ENCODE measurements at places on chromosomes 16 and 17.

DNA sequence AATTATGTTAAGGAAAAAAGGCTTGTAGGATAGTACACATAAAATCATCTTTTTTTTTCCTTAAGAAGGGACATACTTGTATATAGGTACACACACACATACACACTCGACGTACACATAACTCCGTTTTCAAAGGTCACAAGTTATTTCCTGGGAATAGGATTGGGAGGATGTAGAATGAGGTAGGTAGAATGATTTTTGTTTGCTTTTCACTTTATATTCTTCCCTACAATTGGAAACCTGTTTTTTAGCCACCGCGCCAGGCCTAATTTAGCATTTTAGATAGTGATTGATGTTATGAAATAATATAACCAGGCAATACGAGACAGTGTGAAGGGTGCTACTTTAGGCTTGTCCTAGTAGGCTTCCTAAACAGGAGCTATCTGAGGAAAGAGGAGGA lies 1.8 kb upstream of the HAPSTR1 start:
- no peak for DNase-seq

DNA sequence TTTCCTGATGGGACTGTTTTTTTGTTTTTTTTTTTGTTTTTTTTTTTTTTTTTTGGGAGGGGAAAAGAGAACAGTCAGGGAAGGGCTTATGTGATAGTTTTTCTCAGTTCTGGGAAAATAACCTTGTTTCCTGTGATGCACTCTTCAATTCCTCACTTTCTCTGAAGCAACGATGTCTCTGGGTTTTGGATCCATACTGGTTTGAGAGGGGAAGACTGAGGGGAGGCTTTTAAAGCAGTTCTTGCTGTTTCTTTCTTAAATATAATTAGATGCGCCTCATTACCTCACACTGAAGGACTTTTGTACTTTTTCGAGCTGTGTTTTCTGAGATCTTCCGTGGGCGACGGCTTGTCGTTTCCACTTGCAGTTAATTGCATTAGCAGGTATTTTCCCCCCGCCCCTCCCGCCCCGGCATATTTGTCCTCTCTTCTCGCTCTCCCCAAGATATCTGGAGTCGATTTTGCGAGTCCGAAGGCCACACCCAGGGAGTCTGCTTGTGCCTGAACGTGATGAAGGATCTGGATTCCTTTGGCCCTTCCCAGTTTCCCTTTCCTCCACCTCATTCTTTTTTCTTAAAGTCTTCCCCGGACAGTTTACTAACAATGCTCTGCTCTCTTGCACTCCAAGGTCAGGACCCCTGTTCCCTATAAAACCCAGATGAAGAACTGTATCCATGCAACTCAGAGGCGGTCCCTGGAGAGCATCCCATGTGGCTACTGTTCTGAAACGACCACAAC lies 125.2 kb upstream of the ZFHX3 start:
- DNase-seq, result no peak

DNA sequence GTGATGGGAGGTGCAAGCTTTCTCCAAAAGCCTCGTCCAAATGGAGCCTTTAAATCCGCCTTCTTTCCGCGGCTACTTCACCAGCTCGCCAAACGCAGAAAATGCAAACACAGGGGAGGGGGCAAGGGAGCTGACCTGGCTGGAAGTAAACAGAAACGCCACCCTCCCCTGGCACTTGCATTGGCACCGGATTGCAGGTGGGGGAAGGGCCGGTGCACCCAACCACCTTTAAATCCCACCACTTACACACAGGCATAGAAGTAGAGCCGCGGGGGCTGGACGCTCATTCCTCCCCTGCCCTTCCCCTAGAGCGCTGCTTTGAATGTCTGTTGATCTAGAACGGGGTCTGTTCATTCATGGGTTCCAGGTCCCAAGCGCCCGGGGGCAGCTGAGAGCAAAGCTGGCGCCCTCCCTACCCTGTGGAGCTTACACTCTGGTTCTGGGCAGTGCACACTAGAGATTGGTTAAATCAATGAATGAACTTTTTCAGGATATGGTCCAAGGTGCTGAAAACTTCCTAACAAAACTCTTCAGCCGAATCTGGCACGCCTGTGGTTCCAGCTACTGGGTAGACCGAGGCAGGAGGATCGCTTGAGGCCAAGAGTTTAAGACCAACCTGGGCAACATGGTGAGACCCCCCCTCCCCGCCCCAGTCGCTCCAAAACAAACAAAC lies 920 bp upstream of the ZCCHC14 start:
- peak; percentile 64 for DNase-seq

- no peak for DNase-seq
Observed at GRCh38 chr16:83906683-83907082, 7.8 kb downstream of the MLYCD start.

- peak; percentile 76 for DNase-seq
Observed at GRCh38 chr16:87608400-87608985, 6.2 kb downstream of the JPH3 start.

DNA sequence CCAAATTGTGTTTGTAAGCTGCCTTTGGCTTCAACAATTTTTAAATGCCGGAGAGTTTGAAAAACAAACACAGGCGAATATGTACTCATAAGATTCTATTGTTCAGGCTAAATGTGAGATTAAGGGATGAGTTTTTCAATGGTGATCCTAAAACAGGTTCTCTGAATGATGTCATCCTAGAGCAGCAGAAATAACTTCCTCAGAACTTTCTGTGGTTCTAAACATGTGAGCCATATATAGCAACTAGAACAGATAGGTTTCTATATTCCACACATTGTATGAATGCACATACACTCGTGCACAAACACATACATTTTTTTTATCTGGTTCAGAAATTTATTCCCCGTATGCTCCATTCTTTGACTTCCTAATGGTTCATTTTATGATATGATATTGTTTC lies 1352.2 kb downstream of the CDH8 start:
- no peak for DNase-seq

GRCh38 chr17:80644536-80644935 lies 99.9 kb downstream of the RPTOR start:
- DNase-seq, result no peak

- no peak for DNase-seq
Observed at GRCh38 chr16:66155933-66156332, 210.6 kb upstream of the CDH5 start.

DNA sequence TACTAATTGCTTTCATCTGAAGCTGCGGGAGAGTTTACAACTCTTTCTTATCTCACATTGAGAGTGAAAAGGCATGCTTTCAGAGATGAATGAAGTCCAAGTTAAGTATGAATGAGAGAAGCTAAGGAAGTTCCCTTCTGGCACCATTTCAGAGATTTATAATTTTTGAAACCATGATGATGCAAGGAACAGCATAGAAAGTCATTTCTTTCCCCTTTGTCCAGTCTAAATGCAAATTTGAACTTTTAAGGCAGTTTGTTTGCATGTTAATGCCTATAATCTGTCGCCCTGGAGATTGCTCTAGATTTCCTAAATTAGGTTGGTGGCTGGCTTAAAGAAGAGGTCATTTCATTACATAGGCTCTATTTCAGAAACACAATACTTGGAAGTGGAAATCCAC lies 594.8 kb upstream of the GOT2 start:
- no peak for DNase-seq

DNA sequence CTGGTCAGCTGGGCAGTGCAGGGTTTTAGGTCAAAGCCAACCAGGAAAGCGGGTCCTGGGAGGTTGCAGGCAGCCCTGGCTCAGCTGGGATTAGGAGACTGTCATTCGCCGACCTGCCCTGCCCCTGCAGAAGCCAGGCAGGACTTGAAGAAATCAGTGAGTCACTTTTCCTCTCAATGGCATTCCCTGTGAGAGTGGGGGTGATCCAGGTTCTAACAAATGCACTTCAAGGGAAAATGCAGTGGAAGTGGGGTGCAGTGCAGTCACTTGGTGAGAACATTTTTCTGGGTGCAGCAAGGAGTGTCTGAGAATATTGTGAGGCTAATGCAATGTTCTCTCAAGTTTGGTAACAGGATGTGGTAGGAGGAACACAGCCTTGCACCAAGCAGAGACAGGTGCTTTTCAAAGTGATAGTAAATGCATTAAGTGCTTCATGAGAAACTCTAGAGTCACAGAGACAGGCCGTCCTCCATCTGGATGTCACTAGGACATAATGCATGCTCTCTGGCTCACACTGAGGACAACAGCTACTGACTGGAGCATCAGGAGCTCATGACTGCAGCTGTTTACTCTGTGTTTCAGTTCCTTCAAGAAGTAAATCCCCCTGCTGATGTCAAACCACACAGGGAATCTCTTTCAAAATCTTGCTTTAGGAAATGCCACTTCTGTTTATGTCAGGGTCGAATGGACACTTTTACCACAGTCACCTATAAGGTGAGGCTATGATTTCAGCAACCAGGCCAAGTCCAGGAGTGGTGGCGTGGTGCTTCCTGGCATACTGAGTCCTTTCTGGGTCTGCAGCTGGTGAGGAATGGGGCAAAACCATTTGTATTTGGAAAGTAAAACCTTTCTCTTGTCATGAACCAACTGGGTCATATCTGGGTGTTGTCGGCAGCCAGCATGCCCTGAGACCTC lies 16.7 kb downstream of the CDK5R1 start:
- no peak for DNase-seq

DNA sequence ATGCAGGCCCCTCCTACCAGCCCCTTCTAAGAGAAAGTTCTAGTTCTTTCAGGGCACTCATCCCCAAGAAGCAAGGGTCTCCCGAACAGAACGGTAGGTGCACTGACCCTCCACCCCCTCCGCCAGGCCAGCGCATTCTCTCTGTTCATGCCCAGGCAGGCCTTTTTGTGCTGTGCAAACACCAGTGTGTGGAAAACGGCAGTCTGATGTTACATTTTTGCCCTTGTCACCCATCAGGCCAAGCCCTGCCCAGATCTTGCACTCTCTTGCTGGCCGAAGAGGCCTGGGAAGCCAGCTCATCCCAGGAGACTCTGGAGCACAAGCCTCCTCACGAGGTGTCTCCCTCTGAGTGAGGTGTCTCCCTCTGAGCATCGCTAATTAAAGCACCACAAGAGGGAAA lies 16.1 kb upstream of the MTSS2 start:
- no peak for DNase-seq

DNA sequence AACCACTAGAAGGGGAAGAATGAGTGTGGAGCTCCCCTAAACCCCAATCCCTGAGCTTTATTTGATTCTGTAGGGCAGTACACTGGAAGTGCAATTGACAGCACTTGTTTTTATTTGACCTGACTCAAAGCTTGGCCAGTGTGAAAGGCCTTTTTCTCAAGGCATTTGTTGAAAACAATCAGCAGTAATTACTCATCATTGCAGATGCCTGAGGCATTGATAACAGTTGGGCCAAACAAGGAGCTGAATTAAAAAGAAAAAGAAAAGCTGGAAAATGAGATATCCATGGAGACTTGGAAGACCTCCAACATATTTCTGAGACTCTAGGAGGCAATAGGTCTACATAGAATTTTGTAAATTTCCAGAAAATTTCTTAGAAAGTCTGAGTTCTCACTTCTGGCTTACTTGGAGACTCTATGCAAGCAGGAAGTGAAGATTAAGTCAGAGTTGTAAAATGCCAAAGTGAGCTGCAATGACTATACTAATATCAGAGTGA lies 200.8 kb upstream of the KCNJ16 start:
- no peak for DNase-seq

DNA sequence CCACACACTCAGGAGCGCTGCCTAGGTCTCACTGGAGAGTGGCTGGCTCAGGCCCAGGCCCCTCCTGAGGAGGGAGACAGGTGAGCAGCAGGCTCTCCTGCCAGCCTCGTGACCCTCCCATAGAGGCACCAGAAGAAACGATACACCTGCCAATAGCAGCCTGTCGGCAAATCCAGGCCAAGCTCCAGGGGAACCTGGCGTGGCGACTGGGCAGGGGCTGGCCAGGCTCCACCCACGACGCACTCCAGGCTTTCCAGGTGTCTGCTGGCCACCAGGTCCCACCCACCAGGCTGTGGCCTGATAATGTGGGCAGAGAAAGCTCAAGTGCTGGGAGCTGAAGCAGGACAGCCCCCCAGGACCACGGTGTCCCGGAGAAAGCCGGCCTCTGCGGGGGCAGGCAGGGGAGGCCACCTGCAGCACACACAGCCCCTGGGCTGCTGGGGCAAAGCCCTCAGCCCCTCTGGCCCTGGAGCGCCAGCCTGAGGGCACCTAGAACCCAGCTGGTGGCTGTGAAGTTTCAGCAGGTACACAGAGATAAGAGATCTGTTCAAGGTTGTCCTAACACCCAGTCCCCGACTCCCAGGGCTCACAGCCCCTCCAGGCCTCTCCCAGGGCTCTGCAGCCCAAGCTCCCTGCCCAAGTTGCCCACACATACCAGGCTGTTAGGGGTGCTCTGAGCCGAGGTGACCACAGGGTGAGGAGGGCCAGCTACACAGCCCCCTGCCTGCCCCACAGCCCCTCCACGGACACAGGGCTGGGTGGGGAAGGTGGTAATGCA lies 2.4 kb downstream of the PGAP6 start:
- DNase-seq, result no peak

GRCh38 chr16:59748531-59748930 lies 1014.4 kb upstream of the GOT2 start:
- no peak for DNase-seq

DNA sequence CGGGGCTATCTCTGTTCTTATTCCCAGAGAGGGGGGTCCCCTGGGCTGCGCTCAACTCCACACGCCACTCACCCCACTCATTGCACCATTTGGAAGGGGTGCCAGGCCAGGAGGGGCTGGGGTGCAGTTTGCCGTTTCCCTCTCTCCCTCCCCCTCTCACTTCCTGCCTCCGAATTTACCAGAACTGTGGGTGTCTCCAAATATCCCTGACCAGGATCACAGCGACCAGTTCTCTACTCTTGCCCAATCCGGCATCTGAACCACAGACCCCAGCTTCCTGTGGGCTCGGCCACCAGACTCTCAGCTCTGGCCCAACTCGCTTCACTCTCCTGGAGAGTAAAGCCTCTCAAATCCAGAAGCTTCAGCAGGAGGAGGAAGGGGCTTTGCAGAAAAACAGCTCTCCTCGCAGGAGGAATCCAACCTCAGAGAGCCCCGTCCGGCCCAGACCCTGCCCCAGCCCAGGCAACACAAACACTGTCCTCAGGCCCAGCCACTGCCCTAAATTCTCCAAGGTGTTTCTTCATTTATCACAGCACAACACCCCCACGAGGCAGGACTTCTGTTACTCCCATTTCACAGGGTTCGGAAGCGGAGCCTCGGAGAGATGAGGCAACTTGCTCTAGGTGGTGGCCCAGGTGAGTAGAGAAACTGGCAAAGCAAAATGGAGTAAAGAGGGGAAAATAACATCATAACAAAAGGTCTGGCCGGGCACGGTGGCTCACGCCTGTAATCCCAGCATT lies 423 bp upstream of the ASGR2 start:
- no peak for DNase-seq

GRCh38 chr16:49952386-49952785 lies 72.6 kb upstream of the CNEP1R1 start:
- DNase-seq, result peak; percentile 25

DNA sequence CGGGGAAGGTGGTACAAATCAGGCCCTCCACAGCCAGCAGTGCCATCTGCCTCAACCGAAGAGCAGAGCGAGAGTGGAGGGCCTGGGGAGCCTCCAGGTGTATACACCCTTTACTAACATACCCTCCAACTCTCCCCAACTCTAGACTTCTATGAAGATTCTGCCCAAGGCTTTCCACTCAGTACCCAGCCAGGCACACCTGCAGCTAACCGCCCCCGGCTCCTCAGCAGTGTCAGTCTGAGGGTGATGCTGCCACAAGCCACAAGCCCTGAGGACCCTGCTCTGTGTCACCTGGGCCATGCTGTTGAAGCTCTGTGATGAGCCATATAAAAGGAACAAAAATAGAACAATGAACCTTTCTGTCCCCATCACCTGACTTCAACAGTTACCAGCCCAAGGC lies 3.8 kb downstream of the CENPV start:
- DNase-seq, result no peak
